Retinal pigment epithelial cell (primary cell): ENCODE measurements at places on chromosomes 1 and 21.

DNA sequence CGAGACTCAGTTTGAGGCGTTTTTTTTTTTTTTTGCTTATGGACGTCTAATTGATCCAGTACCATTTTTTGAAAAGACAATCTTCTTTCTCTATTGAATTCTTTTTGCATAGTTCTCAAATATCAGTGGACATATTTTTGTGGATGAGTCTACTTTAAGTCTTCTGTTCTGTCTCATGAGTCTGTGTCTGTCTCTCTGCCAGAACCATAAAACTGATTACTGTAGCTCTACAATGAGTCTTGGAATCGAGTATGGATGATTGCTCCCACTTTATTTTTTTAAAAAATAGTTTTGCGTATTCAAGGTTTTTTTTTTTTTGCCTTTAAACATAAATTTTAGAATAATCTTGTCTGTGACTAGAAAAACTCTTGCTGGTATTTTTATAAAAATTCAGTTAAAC lies 323.5 kb downstream of the ZNF326 start:
- DNase-seq, result no peak

DNA sequence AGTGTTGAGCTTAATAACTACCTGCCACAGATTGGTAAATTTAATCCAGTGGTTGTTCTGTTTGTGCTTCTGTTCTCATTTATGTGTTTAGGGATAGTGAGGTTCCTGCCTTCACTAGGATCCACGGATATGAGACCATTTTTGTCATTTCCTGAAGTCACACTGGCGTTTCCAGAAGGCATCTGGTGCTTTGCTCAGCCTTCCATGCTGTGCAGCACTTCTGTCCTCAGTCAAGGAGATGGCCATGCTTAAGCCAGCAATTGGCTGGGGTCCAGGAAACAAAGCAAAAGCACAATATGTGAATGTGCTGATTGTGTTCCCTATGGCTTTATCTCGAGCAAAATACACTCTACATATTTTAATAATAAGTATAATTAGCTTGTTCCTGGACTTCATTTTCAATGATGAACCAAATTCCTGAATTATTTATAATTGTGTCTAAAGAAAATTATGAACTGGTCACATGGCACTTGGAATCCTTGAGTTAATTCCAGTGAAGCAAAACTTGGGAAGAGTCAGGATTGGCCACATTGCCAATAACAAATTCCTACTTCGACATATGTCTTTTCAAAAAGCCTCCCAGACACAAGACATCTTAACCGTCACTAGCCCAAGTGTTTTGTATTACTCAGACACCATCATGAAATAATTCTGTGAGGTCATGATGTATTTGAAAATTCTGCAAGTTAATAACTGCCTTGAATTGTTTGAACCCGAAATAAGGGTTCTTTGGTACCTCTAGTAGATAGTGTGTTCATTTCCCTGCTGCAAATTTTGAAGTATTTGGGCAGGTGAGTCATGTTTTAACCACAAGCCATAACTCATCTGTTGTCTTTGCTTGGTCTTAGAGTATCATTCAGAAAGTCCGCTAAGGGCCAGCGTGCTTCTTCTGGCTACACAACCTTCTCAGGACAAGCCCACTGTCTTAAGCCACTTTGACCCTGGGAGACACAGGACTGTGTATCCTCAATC lies 412.4 kb downstream of the DISC1 start:
- peak; percentile 22 for DNase-seq

GRCh38 chr1:221457685-221458446 lies 284.0 kb downstream of the DUSP10 start:
- no peak for DNase-seq

- peak; percentile 6 for DNase-seq
Observed at GRCh38 chr1:117501281-117501680, 104.6 kb upstream of the TENT5C start.

GRCh38 chr1:2372551-2373490 lies 18.5 kb downstream of the MORN1 start:
- no peak for DNase-seq

- no peak for DNase-seq
Observed at GRCh38 chr21:45998276-45998701, 16.7 kb downstream of the COL6A1 start.

- no peak for DNase-seq
Observed at GRCh38 chr1:42168391-42168670, 3.8 kb upstream of the GUCA2A start.

DNA sequence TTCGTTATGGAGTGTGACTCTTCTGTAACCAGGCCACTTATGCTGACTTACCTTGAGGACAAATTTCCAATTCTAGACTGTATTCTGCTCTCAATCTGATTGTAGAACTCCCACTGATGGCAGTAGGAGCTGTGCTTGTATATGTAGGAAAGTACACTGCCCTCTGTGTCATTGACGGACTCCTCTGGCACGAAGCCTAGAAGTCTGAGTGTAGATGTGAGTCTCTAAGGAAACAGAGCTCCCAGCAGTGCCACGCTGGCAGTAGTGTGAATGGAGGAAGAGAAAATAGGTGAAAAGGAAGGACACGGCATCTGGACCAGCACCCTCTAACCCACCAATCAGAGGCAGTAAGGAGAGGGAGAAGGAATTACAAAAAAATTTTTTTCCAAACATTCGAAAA lies 130.4 kb upstream of the ADGRL2 start:
- peak; percentile 91 for DNase-seq

GRCh38 chr1:202069662-202070061 lies 53.1 kb upstream of the GPR37L1 start:
- DNase-seq, result no peak

DNA sequence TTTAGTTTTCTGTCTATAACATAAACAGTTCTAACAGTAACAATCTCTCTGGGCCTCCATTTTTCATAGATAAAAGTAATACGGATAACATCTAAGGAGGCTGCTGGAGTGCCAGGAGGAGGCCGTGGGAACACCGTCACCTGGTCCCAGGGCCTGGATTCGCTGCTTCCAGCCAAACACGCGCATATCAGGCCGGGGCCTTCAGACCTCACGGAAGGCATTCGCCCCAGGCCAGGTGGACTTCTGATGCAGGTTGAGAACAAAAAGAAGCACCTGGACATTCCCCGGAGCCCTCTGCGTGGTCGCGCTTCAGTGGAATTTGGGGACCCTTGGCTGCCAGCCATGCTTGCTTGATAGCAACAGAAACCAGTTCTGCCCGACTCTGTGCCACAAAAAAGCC lies 113.1 kb upstream of the GUCA2B start:
- no peak for DNase-seq

- no peak for DNase-seq
Observed at GRCh38 chr1:42013881-42014470, 95.3 kb upstream of the HIVEP3 start.

DNA sequence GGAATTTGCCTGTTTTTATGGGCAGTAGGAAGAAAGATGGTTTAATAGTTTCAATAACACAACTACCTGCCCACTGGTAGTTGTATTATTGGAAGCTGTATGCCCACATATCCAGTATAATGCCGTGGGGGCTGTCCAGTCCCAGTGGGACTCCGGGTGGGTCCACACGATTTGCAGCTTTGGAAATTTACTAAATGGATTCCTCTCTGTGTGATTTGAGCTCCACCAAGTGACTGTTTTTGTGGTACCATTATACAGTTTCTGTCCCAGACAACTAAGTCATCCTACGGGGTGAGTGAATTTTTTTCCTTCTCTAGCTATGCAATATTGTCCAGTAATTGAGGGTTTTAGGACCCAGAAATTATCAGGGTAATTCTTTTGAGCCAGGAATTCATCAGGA lies 86.8 kb downstream of the PLA2G4A start:
- no peak for DNase-seq

- DNase-seq, result no peak
Observed at GRCh38 chr1:204415351-204415750, 3.7 kb upstream of the PPP1R15B start.

GRCh38 chr1:244952940-244953339 lies 88.6 kb upstream of the HNRNPU start:
- DNase-seq, result no peak

GRCh38 chr1:191615101-191615821 lies 543.0 kb upstream of the RGS18 start:
- peak; percentile 12 for DNase-seq

GRCh38 chr1:29801561-29801973 lies 565.2 kb downstream of the PTPRU start:
- no peak for DNase-seq

- no peak for DNase-seq
Observed at GRCh38 chr1:202113690-202114300, 8.9 kb upstream of the GPR37L1 start.

DNA sequence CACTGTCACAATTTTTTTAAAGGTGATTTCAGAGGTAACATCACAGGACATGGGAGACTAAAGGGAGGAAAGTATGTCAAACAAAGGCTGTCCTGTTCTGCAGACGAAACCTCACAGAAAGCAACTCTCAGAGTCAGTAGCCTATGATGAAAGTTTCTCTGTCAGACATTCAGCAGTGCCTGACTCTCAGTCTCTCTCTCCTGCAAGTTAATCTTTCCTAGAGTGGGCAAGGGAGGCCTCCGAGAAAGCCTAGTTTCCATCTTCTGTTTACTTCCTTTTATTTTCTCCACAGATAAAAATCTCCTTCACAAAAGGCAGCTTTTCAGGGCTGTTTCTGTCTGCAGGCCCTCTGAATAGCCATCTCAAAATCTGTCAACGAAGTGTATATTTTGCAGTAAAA lies 24.9 kb upstream of the FMO2 start:
- no peak for DNase-seq

DNA sequence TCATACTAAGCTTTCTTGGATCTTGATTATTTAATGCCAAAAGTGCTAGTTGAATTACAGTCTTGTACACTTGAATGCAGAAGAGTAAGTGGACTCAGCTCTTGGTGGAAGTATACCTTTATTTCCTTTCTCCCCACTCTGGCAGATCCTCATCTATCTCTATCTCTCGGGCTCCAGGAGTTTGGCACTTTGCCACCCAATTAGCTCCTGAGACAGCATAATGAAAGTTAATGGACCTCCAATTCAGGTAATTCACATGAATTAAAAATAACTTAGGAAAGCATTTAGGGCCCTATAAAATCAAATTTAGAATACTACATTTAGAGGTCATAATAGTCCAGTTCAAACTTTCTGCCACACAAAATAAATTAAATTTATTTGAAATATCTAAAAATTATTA lies 67.4 kb downstream of the OLFM3 start:
- DNase-seq, result no peak

DNA sequence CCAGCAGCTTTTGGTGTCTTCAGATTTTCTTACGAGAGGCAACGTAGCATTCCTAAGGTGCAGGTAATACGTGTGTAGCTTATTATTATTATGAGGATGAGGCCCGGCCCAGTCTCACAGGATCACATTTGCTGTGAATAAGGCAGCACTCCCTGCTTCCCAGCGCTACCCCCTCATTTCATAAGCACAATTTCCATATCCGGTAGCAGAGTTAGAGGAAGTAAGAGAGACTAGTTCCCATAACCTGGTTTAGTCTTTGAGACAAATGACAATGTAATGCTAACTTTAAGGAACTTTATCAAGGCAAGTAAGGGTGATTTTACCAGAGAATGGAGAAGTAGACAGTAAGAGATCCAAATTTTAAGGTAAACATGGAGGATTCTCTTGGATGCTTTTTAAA lies 14.6 kb upstream of the LMO4 start:
- no peak for DNase-seq

- no peak for DNase-seq
Observed at GRCh38 chr1:225882694-225883615, 775 bp upstream of the TMEM63A start.

GRCh38 chr1:175380521-175381300 lies 188.1 kb upstream of the KIAA0040 start:
- DNase-seq, result no peak
